ENCODE measurements at places on chromosomes 5 and 9. TPM values are rescaled to one million over a fixed set of nuclear protein-coding genes. Genes with fewer than 3 reads are reported as not detected.

GRCh38 chr5:95770830-95771708 is 39.9 kb downstream of the RHOBTB3 start:
- H3K27me3 ChIP-seq, result no peaks in the 10 kb centered on the region
- DNase-seq, result no peak
- H3K4me3 ChIP-seq, result no peak overlapping the region
- no peak overlapping the region for H3K27ac ChIP-seq
- H3K36me3 ChIP-seq, result no peaks in the 10 kb centered on the region

GRCh38 chr9:89647366-89648128 is 42.7 kb downstream of the GADD45G start:
- H3K36me3 ChIP-seq, result no peaks in the 10 kb centered on the region
- H3K27me3 ChIP-seq, result no peaks in the 10 kb centered on the region
- no peak for DNase-seq
- no peaks in the 10 kb centered on the region for H3K4me1 ChIP-seq
- H3K27ac ChIP-seq, result no peak overlapping the region

The RETREG1 gene
- total RNA-seq, result 1.9 TPM

The FAM221B gene
- total RNA-seq, result not detected

The GRM6 gene
- not detected for total RNA-seq
